AG09319 (cell line): ENCODE measurements at places on chromosomes 5 and 9.

DNA sequence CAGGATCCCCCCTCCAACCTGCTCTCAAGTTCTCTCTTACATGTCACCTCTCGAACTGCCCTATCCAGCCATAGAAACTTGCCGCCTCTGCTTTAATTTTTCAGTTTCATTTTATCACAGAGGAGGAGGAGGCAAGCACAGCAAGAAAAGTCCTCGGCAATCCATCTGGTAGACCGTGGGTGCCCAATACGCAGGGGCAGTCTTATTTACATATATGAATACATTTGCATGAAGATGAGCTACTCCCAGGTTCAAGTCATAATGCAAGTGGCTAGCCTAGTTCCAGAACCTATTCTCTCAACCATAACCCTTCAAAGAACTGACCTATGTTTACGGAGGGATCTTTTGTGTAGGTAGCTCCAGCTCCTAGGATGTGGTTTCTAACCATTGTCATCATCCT lies 223.2 kb upstream of the PANK3 start:
- no peak for DNase-seq

DNA sequence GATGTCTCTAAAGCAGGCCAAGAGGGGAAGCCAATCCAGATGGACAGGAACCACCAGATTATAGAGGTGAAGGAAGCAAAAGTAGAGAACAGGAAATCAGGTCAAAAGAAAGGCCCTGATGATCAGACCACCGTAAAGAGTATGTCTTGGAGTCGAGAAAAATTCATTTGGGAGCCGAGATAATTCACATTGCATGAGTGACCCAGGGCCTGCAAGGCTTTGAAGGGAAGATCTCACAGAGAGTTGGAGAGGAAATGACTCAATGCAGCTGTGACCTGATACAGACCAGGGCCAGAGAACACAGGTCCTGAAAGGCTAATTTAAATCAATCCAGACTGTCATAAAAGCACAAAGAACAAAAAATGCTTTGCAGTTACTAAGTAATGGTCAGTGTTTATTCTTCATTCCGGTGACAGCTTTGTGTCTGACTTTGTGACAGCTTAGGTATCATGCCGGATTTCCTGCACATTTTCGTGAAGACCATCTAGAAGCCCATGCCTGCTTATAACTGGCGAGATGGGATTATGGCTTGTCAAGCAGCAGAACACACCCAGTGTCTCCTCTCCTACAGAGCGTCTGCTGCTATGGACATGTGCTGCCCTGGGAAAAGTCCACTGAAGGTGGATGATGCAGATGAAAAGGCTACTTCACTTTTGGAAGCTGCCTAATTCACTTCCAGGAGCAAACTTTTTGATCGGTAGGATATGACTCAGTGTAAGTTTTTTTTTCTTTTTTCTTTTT lies 5.8 kb upstream of the ACTBL2 start:
- DNase-seq, result no peak

DNA sequence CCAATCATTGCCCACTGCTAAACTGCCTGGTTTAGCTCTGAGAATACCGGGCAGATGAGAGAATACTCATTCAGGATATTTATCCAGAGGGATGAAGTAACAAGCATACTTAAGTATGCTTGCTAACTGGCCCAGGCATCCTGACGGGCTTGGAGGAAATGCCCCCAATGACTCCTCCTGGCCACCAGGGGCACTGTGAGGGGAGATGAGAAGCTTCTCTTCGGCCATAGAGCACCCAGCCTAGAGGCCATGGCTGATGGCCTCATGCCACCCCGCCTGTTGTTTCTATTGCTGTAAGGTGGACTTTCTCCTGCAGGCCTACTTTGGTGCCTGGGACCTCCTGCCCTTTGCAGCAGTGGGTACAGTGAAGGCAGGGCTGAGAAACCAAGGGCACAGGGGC lies 134.5 kb upstream of the FSTL4 start:
- DNase-seq, result no peak

GRCh38 chr5:173786286-173787187 lies 101.6 kb upstream of the CPEB4 start:
- DNase-seq, result no peak

GRCh38 chr5:98581112-98581997 lies 192.1 kb upstream of the RGMB start:
- DNase-seq, result peak; percentile 68

DNA sequence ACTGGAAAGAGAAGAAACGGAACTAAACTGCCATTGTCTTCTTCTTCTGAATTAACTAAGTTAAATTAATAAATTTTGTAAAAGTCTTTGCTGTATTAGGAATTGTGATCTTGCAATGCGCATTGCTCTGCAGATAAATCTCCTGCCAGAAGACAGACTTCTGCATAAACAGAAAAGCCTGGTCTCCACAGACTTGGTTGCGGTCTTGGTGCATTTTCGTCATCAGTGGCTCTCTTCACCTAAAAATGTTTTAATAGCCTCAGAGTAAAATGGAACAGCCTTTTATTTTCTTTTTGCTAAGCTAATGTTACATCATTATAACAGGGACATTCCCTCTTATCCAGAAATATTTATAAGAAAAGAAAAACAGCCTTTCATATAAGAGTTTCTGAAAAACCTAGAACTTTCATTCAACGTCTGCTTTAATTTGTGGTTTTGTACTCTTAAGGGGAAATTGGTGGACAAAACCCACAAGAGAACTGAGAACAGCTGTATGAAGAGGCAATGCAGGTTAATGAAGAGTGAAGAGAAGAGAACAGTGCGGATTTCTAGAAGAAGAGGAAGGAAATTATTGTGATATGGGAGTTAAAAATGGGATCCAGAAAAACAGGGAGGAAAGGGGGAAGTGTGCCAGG lies 10.1 kb downstream of the IFNA5 start:
- no peak for DNase-seq

DNA sequence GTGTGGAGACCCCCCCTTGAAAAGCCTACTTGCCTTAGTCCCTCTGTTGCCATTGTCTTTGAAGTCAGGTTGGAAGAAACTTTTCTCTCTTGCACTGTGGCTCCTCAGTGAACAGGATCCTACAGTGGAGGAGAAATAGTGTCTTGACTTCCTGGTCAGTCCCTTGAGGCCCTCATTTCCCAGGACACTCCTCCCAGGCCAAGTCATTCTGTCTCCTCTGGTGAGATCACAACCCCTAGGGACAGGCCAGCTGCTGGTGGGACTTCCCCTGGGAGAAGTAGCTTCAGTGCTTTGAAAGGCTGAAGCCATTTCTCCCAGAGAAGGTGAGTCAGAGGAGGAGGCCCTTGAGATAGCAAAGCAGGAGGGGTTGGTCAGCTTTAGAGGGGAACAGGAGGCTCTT lies 10.1 kb upstream of the GRIA1 start:
- DNase-seq, result no peak

DNA sequence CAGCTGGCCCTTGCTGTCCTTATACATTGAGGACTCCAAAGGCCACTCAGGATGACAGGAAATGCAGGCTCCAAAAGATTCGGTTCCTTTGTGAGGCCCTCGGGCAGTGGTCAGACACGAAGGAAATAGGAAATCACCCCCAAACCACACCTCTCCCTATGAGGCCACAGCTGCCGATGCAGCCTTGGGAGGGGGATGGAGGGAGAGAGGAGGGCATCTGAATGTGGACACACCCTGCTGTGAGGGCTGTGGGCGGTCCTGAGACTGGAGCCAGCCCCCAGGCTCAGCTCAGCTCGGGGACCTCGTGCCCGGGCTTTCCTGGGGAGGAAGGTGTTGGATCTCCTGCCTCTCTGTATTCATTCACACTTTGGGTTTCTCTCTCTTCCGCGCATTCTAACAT lies 2.7 kb upstream of the CLPTM1L start:
- no peak for DNase-seq

DNA sequence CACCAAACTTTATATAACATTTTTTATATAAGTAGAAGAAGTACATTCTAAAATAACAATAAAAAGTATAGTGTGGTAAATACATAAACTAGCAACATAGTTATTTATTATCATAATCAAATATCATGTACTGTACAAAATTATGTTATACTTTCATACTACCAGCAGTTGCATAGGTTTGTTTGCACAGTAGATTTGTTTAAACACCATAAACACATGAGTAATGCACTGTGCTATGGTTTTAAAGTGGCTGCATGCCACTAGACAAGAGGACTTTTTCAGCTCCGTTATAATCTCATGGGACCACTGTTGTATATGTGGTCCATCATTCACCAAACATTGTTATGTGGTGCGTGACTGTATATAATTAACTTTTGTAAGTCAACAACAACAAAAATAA lies 137.6 kb downstream of the DRD1 start:
- no peak for DNase-seq

GRCh38 chr5:60830581-60831127 lies 13.4 kb downstream of the ELOVL7 start:
- DNase-seq, result no peak

- no peak for DNase-seq
These were observed 159.1 kb downstream of the ROR2 start for GRCh38 chr9:91790917-91791316.

- no peak for DNase-seq
These were observed 59.1 kb upstream of the IER5L start for GRCh38 chr9:129237164-129237611.

DNA sequence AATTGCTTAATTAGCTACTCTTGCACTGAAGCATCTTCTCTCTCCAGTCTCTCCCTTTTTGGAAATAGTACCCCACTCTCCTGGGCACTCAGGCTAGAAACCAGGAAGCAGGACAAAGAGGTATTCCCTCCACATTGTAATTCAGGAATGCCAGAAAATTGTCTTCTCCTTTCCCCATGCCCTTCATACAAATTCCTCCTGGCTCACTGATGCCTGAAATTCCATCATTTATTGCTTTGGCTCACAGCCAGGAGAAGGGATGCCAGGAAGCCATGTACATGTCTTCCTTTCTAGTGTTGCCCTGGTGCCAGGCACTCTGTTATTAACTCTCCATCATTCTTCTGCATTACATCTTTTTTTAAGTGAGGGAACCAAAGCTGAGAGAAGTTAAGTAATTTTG lies 716.5 kb upstream of the C9orf72 start:
- no peak for DNase-seq

GRCh38 chr9:116087246-116087645 lies 66.3 kb upstream of the PAPPA start:
- DNase-seq, result no peak

GRCh38 chr5:178739452-178740180 lies 9.2 kb upstream of the ZNF354A start:
- DNase-seq, result no peak

- no peak for DNase-seq
These were observed 481.3 kb downstream of the GADD45G start for GRCh38 chr9:90086101-90086511.
